ENCODE measurements at places on chromosomes 16 and 17.

- no peak for DNase-seq
Measured at GRCh38 chr17:49742166-49742638, 21.7 kb downstream of the FAM117A start.

GRCh38 chr16:77457046-77457445, 22.2 kb upstream of the ADAMTS18 start:
- DNase-seq, result no peak

DNA sequence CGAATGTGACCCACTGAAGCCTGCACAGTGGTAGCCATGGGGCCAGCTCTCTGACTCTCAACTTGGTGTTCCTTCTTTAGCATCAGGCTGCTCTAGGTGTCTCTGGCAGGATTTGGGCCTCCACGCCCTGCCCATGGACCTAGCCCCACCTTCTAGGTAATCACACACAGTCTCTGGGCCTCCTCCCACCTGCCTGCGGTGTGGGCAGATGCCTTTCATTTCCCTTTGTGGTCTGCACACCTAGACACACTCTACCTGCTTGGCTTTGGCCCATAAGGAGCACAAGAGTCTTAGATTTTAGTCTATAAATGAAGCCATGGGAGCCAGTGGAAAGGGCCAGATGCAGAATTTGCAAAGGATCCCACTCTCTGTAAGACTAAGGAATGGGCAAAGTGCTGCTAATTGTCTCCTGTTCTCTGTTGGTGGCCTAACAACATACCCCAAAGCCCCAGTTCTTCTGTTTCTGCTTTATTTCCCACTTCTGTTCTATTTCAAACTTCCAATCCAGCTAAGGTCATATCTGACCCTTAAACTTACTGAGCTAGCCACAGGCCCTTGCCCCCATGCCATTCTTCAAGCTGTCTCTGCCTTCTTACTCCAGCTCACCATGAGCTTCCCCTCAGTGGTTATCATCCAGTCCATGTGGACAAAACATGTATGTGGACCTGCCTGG, 7.2 kb upstream of the MFSD6L start:
- DNase-seq, result peak; percentile 28

DNA sequence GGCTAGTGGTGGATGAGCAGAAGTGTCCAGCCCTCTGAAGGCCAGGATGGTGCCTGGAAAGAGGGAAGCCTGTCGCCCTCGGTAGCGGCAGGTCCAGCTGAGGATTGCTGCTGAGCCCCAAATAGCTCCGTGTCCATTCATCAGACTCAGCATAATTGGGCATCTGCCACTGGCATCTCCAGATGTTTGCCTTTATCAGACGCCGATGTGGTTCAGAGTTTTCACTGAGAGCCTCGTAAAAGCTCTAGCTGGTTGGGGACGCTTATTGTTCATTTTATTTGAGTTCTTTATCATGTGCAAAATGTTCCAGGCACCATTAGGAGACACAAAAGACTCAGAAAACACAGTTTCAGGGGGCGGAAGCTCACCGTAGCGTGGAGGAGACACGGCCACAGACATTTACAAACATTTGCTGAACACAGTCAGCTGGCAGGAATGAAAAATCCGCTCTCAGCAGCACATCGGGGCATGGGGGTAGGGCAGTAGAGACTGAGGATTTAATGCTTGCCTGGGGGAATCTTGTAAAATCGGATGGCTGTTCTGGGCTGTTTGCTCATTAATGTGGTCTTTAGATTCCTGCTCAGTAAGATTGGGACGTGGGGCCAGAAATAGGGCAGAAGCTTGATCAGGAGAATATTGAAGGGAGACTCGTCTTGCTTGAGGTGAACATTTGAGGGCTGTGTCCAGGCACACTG, 41.7 kb downstream of the SMPD3 start:
- no peak for DNase-seq

DNA sequence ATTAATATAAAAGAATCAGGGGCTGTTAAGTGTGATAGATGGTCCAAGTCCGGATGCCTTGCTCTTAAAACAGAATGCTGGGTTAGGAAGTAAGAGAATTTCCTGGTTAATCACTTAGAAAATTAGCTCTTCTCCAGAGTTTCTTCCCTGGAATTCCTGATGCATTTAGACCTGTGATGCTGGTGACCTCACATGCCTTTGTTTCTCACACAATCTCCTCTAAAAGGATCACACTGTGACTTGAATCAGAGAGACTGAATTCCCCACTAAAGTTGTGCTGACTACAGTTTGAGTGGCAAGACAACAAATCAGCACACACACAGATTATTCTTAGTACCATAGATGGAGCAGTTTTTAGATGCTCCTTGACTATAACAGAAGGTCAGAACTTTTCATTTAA, 4.4 kb upstream of the RNF43 start:
- DNase-seq, result no peak

DNA sequence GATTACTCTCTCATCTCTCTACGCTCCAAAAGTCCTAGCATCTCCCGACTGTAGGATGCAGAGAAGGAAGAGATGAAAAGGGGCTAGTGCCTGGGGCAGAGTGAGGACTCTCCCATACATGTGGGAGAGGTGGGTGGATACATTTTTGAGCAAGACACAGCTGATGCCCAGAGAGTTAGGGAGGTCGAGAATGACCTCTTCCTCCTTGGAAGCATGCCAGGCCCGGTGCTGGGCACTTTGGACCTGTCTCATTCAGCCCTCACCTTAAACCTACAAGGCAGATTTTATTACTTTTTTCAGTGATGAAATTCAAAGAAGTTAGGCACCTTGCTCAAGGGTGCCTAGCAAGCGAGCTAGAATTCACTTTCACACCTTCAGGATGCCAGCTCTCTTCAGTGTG, 38.2 kb downstream of the WSCD1 start:
- DNase-seq, result no peak

DNA sequence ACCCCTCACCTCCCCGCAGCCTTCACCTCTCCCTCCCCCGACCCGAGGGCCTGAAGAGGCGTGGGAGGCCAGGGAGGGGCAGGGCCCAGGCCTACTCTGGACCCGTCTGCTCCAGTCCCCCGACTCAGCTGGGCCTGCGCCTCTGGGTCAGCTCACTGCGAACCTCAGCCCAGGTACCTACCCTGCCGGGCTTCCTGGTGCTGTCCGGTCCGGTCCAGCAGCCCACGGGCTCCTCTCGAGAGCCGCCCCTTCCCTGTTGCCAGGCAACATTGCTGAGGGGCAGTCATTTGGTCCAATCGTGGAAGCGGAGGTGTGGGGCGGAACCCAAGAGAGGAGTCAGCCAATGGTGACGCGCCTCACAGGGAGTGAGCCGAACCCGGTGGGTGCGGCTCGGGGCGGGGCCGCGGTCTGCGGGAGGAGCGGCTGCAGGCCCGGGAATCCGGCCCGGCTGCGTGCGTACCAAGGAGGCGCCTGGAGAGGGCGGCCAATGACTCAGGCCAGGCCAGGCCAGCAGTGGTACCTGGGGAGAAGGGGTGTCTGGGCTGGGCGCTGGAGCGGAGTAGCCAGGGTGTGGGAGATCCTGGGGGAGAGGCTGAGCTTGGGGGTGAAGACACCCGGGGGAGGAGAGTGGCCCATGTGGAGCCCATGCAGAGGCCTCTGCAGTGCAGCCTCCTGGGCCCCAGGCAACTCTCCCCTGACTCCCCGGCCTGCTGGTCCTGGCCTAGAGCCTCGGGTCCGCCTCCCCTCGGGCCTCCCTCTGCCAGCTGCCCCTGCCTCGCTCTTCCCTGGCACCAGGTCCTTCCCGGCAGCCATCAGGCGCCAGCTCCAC, at the start of gene MEAK7:
TSS of gene MEAK7 (minus strand) at position 240 of the 829 bp plus-strand sequence. CDS start 6,573 bp downstream, outside the sequence.
- DNase-seq, result peak; percentile 98

DNA sequence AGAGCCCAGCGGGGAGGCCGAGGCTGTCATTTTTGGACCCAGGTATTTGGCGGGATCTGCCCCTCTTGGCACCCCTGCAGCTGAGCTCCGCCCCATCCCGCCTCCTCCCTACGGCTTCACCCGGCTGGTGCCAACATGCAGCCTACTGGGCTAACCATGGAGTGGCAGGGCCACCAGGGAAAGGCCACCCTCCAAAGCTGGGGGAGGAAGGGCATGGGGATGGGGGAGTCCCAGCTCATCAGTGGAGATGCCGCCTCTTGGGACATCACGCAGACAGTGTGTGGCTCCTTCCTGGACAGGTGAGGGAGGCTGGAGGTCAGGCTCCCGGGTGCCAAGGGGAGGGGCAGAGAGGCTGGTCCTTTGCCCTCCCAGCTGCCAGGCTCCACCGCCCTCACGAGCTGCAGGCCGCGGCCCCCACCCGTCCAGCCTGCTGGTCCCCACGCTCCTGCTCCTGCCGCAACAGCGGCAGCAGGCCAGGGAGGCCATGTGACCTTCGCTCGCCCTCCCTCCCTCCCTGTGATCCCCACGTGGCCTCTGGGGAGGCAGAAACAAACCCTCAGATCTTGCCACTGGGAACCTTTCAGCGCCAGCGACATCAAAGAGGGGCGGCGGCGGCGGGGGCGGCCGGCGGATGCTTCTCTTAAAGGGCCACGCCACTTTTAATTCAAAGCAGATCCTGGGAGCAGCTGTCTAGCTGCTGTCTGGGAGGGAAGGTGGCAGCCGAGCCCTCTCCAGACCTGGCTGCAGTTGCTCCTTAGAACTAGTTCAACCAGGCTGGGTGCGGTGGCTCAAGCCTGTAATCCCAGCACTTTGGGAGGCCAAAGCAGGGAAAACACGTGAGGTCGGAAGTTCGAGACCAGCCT, 6.8 kb upstream of the NOTUM start:
- peak; percentile 84 for DNase-seq
